Type B pancreatic cell (in vitro differentiated cells): ENCODE measurements at places on chromosomes 11 and 22. TPM values are rescaled to one million over a fixed set of nuclear protein-coding genes. Genes with fewer than 3 reads are reported as not detected.

GRCh38 chr11:103326070-103326794 is 217.0 kb downstream of the DYNC2H1 start:
- no peak overlapping the region for H3K4me3 ChIP-seq
- H3K4me1 ChIP-seq: peaks cover 8% of the 10 kb centered on the region
- peaks cover 23% of the 10 kb centered on the region for H3K36me3 ChIP-seq
- DNase-seq: no peak

DNA sequence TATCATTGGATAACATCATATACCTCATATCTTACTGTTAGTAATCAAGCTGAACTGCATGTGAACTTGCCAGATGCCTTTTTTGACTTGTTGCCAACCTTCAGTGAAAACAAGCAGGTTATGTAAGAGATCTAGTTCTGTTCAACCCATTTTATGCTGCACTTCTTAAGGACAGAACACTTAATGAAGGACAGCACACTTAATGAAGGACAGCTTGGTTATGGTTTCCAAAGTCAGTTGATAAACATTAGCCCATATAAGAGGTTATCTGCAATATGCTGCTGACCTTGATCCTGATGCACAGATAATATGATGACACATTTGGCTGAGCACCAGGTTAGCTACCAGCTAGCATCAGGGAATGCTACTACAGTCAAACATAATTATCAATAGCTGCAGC is 358.7 kb upstream of the PDGFD start:
- no peak overlapping the region for H3K4me3 ChIP-seq
- DNase-seq: no peak
- H3K27ac ChIP-seq: no peak overlapping the region
- H3K27me3 ChIP-seq: no peaks in the 10 kb centered on the region

GRCh38 chr11:112770487-112770886 is 190.7 kb upstream of the NCAM1 start:
- H3K4me1 ChIP-seq: peaks cover 21% of the 10 kb centered on the region
- H3K27ac ChIP-seq: no peak overlapping the region

GRCh38 chr11:30587269-30587812 is 1.2 kb upstream of the MPPED2 start:
- peak overlapping the region; percentile 65 for H3K27ac ChIP-seq
- peak overlapping the region; percentile 89 for H3K4me3 ChIP-seq
- DNase-seq: no peak

DNA sequence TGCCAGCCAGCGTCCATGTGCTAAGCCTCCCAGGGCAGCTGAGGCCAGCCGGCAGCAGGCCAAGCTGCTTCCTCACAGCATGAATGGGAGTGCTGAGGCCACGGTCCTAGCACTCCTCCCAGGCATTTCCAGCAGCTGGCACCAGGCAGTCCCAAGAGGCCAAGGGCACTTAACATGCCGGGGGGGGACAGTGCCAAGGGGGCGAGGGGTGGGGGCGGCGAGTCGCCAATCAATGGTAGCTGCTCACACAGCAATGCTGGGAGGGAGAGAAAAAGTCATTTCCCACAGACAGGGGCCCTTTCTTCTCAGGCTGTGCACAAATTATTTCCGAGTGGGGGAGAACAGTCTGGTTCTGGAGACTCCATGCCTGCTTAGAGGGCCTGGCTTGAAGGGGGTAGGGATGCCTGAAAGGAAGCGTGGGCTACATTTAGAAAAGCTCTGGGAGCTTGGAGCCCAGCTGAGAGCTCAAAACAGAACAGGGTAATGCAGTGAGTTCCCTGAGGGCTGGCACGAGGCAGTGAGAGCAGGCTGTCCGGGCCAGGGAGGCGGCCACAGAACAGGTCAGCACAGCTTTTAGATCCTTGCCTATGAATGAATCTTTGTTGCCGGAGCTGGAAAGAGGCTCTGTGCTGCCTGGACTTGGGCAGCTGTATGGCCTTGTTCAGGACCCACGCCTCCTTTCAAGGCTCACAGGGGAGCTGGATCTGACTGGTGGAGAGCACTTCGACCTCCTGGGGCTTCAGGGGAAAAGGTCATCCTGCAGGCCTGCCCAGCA is 14.4 kb upstream of the TBC1D10A start:
- no peaks in the 10 kb centered on the region for H3K4me1 ChIP-seq
- H3K4me3 ChIP-seq: no peak overlapping the region
- H3K27me3 ChIP-seq: no peaks in the 10 kb centered on the region
- DNase-seq: no peak
- H3K36me3 ChIP-seq: peaks cover 34% of the 10 kb centered on the region

DNA sequence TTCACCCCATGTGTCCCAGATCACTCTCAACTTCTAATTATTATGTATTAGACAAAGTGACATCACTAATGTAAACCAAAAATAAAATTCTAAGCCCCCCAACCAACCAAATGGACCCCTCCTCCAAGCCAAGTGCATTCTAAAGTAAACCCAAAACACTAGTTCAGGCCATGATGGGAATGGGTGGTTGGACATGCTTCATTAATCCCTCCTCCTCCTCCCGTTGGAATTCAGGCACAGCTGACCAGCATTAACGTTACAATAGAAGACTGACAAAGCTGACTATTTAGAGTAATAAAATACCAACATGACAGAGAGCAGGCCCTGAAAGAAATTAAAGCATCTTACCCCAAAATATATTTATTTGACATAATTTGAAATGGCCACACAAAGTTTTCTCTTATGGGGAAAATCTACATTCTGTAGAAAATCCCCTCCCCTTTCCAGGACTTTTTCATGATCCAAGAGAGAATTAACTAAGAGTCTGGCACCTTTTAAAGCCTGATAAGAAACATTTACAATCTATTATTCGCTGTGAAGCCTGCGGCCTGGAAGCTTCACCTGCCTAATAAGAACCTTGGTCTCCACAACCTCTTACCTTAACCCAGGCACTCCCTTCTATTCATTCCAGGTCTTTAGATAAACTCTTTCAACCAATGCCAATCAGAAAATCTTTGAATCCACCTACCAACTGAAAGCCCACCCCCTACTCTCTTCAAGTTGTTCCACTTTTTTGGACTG is 948.5 kb upstream of the CCDC90B start:
- H3K27ac ChIP-seq: peak overlapping the region; percentile 42
- H3K36me3 ChIP-seq: no peaks in the 10 kb centered on the region
- peaks cover 12% of the 10 kb centered on the region for H3K4me1 ChIP-seq
- H3K27me3 ChIP-seq: peaks cover 7% of the 10 kb centered on the region
- DNase-seq: no peak

DNA sequence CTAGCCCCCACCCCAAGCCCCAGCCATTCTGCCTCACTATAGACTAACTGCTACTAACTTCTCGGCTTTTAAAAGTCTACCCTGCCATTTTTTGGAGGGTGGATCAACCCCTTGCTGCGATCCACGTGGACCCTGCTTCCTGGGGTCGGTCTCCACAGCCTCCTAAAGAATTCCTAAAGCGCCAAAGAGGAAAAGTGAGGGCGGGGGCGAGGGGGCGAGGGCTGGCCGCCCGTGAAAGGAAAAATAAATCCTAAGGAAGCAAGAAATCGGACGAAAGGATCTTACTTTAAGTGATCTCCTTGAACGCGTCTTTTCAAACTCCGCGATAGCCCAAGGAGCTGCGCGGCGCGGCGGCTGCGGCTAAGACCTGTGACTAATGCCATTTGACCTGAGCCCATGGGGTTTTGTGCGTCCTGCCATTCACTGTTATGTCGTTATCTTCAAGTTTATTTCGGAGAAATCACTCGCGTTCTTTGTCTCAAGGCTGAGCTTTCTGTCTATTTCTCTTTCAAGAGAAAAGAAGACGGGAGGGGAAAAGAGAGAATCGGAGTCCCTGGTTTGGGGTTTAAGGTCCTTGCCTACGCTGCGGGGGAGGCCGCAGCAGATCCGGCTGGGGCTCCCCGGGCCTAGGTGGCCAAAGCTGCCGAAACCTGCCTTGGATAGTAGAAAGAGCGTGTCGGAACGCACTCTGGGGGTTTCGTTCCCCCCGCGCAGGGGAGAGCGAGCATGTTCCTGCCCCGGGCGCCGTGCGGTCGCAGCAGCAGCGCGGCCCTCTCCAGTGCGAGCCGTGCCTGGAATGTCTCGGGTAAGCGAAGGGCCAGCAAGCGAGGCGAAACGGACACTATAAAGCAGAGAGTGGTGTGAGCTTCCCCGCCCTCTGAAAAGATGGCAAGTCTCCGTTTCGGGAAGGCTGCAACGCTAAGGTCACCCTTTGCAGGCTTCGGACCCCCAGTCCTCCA is 2.8 kb upstream of the DBX1 start:
- H3K27ac ChIP-seq: peak overlapping the region; percentile 21
- peak overlapping the region; percentile 83 for H3K4me3 ChIP-seq
- DNase-seq: no peak
- H3K27me3 ChIP-seq: peaks cover 98% of the 10 kb centered on the region
- peaks cover 21% of the 10 kb centered on the region for H3K4me1 ChIP-seq
- no peaks in the 10 kb centered on the region for H3K36me3 ChIP-seq

DNA sequence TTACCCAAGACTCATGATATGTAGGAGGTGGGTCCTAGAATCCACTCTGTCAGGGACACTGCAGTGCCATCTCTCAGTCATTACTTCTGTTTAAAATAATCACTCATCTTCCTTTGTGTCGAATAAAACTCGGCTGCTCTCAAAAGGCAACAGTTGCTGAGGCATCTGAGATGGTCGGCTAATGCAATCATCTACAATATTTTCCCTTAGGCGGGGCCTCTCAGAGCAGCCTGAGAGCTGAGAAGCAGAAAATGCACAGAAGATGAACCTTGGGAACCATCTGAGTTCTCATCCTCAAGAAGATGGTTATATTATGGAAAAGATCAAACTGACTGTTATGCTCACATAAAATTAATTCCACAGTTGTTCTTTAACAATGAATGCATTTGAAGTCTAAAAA is 1518.2 kb upstream of the TENM4 start:
- H3K4me1 ChIP-seq: no peaks in the 10 kb centered on the region
- H3K27ac ChIP-seq: no peak overlapping the region
- no peaks in the 10 kb centered on the region for H3K36me3 ChIP-seq
- H3K27me3 ChIP-seq: no peaks in the 10 kb centered on the region

DNA sequence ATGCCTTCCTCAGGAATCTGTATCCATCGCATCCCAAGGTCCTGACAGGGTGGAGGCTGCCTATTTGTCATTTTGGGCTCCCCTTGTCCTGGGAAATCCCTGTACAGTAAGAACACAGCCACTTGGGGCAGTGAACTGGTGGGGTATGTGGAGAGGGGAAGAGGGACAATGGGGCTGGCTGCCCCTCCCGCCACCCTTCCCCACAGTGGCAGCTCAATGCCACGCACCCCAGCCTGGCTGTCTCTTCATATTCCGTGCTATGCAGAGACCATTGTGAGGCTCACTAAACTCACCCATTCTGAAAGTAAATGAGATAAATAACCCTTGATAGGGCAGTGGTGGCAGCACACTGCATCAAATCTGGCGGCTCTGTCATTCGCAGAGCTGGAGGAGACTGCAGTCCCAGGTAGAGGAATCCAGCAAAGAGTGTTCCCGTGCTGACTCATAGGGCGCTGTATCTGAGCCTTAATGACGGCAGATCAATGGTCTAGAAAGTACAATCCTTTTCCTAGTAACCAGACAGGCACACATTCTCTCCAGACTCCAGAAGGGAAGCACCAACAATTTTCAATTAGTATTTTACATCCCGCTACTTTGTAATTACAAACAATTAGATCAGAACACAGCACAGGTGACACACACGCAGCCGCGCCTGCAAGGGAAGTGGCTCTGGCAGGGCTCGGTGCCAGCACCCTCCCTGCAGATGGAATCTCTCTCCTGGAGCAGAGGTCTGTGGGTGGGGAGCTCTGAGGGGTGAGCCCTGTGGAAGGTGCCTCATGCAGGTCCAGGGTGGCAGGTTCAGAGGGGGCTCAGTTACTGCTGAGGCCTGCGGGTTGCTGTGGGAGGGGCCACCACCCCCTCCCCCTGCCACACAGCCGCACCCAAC is 167.9 kb upstream of the B3GAT1 start:
- no peaks in the 10 kb centered on the region for H3K36me3 ChIP-seq
- no peak for DNase-seq
- H3K27ac ChIP-seq: peak overlapping the region; percentile 4
- no peak overlapping the region for H3K4me3 ChIP-seq
- H3K4me1 ChIP-seq: peaks cover 4% of the 10 kb centered on the region

GRCh38 chr11:127943763-127944162 is 643.6 kb downstream of the ETS1 start:
- H3K27ac ChIP-seq: peak overlapping the region; percentile 2
- no peaks in the 10 kb centered on the region for H3K36me3 ChIP-seq
- no peaks in the 10 kb centered on the region for H3K4me1 ChIP-seq
- DNase-seq: no peak
- H3K4me3 ChIP-seq: no peak overlapping the region
- H3K27me3 ChIP-seq: no peaks in the 10 kb centered on the region

- no peak overlapping the region for H3K4me3 ChIP-seq
- peak overlapping the region; percentile 8 for H3K27ac ChIP-seq
- peaks cover 38% of the 10 kb centered on the region for H3K36me3 ChIP-seq
- no peak for DNase-seq
Observed at GRCh38 chr11:10529279-10529678, 11.7 kb downstream of the RNF141 start.

DNA sequence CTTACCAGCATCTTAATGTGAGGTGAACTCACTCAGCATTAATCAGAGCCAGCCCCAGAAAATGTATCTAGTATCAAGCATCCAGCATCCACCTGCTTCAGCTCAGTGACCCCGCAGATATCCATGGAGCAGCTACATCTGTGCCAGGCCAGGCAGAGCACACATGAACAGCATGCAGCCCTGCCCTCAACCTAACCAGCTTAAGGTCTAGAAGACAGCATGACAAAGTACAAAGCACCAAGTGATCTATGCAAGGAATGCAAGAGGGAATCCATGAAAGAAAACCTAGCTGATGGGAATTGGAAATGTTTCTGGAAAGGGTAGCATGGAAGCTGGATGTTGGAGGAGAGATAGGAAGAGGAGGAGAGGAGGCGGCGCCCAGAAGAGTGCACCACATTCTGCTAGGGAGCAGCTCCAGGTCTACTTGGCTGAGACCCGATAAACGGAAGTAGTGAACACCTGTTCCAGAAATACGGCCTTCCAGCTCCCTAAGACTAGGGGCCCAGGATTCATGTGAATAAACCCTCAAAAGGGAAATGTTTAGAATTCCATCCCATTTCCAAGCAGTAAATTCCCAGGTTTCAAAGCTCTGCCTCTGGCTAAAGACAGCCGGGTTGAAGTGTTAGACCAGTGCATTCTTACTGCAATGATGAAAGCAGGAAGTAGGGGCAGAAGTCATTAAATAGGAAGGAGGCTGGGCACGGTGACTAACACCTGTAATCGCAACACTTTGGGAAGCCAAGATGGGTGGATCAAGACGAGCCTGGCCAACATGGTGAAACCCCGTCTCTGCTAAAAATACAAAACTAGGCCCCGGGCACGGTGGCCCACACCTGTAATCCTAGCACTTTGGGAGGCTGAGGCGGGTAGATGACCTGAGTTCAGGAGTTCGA is 23.5 kb upstream of the L3MBTL2 start:
- peaks cover 22% of the 10 kb centered on the region for H3K36me3 ChIP-seq
- H3K27me3 ChIP-seq: no peaks in the 10 kb centered on the region
- H3K4me1 ChIP-seq: no peaks in the 10 kb centered on the region
- DNase-seq: peak; percentile 44
- no peak overlapping the region for H3K4me3 ChIP-seq

- DNase-seq: no peak
- no peaks in the 10 kb centered on the region for H3K27me3 ChIP-seq
- H3K4me1 ChIP-seq: no peaks in the 10 kb centered on the region
- H3K27ac ChIP-seq: no peak overlapping the region
- no peak overlapping the region for H3K4me3 ChIP-seq
Observed at GRCh38 chr11:218815-219593, 11.5 kb downstream of the RIC8A start.

GRCh38 chr11:73206801-73207200 is 11.3 kb upstream of the P2RY2 start:
- H3K4me3 ChIP-seq: no peak overlapping the region
- H3K27me3 ChIP-seq: no peaks in the 10 kb centered on the region
- H3K4me1 ChIP-seq: no peaks in the 10 kb centered on the region
- no peak for DNase-seq
- no peak overlapping the region for H3K27ac ChIP-seq
- H3K36me3 ChIP-seq: no peaks in the 10 kb centered on the region

NLRP10 gene
- 0.24 TPM in 1 of 2 replicates, not detected in the other for total RNA-seq

CDON gene
- 23.5 and 157 TPM in 2 replicates for total RNA-seq

OR51E2 gene
- total RNA-seq: 0.58 TPM in 1 of 2 replicates, not detected in the other

LSP1 gene
- total RNA-seq: 0.50 and 0.53 TPM in 2 replicates

DCDC1 gene
- total RNA-seq: 2.0 and 4.8 TPM in 2 replicates

GPHA2 gene
- total RNA-seq: 0.85 TPM in 1 of 2 replicates, not detected in the other
